ENCODE measurements at places on chromosomes 11 and 22.
A peak's percentile ranks its signal among the peaks of the same experiment; 100 is the strongest.

DNA sequence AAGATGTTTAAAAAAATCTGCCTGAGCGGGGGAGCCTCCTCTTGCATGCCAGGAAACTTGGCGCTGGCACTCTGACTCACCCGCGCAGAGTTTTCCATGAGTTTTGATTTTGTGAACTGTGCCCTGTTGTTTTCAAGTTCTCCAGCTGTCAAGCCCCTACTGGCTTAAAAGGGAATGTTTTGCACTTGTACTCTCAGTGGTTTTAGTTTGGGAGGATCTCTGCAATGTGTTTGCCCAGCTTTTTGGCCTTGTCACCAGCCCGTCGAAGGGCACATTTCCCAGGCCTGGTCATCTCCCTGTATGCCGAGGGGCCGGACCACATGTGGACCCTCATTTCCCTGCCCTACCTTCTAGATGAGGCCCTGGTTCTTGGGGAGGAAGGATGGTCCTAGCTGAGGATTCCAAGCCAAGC is 12.2 kb downstream of the MRGPRF start:
- DNase-seq, result no peak

DNA sequence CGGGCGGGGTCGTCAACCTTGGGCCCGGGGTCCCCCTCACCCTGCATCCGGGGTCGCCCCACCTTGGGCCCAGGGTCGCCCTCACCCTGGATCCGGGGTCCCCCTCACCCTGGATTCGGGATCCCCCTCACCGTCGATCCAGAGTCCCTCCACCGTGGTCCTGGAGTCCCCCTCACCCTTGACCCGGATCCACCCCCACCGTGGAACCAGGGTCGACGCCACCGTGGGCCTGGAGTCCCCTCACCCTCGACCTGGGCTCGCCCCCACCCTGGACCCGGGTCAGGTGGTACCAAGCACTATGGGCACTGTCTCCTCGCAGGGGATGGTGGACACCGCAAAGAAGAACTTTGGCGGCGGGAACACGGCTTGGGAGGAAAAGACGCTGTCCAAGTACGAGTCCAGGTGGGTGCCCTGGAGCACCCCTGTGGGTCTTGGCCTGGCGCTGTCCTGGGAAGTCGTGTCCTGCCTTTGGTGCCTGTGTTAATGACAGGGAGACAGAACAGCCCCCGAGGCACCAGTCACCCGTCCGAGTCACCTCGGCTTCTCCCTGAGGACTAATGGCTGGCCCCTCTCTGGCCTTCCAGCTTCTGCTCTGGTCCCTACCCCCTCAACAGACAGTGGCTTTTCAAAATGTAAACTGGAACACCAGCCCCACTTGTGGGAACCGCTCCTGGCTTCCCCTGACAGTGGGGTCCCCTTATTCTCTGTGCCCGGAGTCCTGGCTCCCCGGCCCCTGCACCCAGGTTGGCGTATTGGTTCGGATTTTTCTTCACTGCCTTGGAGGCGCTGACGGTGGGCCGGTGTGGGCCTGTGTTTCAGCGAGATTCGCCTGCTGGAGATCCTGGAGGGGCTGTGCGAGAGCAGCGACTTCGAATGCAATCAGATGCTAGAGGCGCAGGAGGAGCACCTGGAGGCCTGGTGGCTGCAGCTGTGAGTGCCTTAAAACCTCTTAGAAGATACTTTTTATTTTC is 762 bp downstream of the CRELD2 start:
- DNase-seq, result no peak

- DNase-seq, result no peak
Measured at GRCh38 chr11:86629045-86629706, 43.2 kb downstream of the ME3 start.

GRCh38 chr22:32265882-32266767 is 11.0 kb upstream of the SLC5A4 start:
- peak; percentile 56 for DNase-seq

- DNase-seq, result peak; percentile 84
Measured at GRCh38 chr11:118791111-118791960, at the start of gene DDX6. Gene DDX6, minus strand, starts transcription at chr11:118791164. Its CDS starts 4,913 bp downstream, at chr11:118786251.

DNA sequence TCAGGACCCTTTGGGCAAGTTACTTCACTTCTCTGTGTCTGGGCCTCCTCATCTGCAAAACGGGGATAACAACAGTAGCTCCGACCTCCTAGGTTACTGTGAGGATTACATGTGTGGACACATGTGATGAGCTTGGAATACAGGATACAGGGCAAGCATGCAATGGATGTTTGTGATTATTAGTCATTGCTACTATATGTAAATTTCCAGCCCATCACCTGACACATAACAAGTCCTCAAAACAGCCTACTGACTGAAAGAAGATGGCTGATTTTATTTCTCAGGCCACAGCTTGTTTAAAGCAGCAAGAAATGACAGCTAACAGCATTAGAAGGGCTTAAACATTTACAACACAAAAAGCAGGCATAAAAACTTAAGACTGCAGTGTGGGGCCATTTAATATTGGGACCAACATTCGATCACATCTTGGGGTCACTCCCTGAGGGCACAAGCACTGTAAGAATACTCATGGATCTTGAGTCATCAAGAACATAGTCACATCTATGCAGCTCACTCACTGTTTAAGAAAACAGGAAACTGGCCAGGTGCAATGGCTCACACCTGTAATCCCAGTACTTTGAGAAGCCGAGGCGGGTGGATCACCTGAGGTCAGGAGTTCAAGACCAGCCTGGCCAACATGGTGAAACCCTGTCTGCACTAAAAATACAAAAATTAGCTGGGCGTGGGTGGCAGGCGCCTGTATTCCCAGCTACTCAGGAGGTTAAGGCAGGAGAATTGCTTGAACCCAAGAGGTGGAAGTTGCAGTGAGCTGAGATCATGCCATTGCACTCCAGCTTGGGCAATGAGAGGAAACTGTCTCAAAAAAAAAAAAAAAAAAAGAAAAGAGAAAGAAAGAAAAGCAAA is 49.5 kb downstream of the ABTB2 start:
- no peak for DNase-seq

DNA sequence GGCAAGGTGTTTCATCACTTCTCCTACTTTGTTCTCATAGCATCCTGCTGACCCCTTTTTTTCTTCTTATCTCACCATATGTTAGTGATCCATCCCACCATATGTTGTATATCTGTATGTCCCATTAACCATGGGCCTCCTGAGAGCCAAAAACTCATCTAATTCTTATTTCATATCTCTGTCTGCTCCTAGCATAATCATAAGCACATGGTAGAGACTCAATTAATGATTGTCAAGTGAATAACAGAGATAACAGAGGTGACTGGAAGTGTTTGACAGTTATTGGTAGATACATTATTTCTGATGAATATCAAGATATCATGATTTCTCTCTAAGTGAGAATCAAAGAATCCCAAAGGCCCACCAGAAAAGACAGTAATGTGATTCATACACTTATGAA is 138.1 kb upstream of the MPPED2 start:
- no peak for DNase-seq

DNA sequence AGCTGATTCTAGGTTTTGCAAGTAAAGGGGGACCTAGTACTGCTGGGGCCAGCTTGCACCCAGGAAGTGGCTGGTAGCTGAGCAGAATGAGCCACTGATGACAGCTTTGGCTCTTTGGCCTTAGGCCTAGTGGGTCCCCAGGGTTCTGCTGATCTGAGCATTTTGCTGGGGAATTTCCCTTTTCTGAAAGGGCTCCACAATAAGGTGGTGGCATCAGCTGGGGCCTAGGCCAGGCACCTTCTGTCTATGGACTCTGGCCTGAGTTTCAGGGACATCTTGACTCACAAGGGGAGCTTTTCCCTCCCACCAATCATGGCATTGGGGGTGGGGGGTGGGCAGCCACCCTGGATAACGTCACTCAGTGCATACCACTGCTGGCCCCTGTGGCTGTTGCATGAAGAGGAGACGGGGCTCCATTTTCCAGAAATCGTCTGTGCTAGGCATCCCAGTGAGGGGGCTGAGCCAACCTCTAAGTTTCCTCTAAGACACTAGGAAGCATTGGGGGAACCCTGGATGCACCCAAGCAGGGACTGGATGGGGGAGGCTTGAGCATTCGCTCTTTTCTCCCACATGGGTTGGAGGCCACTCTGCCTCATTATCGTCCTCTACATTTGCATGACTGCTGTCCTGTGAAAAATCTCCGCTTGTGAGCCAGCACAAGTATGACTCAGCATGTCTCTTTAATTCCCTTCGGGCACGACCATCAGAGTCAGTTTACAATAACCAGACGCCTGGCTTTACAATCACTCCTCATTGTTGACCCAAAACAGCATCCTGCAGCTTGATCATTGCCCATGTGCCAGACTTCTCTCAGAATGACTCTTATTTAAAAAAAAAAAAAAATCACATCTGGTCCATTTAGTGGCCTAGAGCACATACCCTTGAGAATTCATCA is 145.0 kb upstream of the THY1 start:
- no peak for DNase-seq

- DNase-seq, result peak; percentile 87
Measured at GRCh38 chr11:46617134-46617971, at the start of the genes ATG13 and HARBI1. Gene ATG13, plus strand, starts transcription at chr11:46617553. Its CDS starts 26,739 bp downstream, at chr11:46644292. Gene HARBI1, minus strand, starts transcription at chr11:46617227. Its CDS starts 990 bp downstream, at chr11:46616237.

DNA sequence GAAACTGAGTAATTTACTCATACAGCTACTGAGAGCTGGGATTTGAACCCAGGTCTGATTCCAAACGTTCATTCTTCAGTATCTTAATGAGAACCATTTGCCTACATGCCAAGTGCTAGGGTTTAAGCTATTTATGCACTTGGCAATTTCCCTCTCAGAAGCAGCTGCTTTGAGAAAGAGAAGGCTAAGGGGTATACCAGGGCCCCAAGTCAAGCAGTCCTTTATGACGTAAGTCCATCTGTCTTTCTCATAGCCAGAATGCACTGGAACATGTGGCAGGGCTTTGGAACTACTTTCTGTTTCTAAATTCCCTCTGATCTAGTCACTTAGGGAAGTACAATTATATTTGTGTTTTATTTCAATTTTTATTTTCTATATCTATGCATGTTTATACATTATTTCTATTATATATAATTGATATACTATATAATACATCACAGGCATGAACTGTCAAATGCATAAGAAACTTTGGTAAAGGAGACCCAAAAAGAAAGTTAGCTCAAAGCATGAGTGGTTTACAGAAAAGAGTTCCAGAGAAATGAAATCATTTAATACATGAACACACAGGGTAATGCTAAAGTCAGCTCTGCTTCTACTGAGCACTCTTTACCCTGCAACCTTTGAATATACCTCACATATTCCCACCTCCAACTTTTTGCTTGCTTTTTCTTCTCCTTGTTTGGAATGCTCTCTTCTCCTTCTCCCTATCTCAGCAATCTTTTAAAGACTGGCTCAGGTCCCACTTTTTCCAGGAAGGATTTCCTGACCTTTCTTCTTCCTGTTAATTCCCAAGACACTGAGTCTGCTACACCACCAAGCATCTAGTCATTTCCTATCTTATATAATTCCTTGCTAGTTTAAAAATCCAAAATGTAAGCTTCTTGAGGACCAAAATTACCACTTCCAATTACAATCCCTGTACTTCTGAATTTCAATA is 80.5 kb upstream of the GDPD4 start:
- DNase-seq, result no peak

DNA sequence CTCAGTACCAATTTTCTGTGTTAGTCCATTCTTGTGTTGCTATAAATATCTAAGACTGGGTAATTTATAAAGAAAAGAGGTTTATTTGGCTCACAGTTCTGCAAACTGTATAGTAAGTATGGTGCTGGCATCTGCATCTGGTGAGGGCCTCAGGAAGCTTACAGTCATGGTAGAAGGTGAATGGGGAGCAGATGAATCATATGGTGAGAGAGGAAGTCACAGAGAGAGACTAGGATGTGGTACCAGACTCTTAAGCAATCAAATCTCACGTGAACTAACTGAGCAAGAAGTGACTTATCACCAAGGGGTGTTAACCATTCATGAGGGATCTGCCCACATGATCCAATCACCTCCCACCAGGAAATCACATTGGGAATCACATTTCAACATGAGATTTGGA is 60.8 kb upstream of the ZBED5 start:
- DNase-seq, result no peak

- DNase-seq, result no peak
Measured at GRCh38 chr22:50531962-50532674, 2.3 kb upstream of the TYMP start.

- DNase-seq, result no peak
Measured at GRCh38 chr11:39724404-39724803, 1735.0 kb downstream of the LRRC4C start.

DNA sequence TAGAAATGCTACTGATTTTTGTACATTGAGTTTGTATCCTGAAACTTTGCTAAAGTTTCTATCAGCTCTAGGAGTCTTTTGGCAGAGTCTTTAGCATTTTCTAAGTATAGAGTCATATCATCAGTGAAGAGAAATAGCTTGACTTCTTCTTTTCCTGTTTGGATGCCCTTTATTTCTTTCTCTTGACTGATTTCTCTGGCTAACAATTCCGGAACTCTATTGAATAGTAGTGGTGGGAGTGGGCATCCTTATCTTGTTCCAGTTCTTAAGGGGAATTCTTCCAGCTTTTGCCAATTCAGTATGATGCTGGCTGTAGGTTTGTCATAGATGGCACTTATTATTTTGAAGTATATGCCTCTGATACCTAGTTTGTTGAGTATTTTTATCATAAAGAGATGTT is 197.7 kb downstream of the AASDHPPT start:
- DNase-seq, result no peak

- DNase-seq, result no peak
Measured at GRCh38 chr11:38968951-38969350, 2370.9 kb upstream of the RAG2 start.

DNA sequence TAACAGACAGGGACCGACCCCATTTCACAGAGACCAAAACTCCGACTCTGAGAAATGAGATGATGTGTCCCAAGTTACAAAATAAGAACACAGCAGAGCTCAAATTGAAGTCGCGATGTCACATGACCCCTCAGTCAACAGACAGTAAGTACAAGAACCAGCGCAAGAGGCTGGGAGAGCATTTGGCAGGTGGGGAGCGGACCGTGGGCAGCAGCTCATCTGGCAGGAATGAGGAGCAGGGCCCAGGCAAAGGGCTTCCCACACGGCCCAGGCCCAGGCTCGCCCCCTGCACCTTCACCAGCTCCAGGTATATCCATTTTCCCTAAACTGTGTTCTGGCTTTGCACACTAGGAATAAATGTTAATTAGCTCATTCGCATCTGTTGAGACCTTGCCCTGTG is 34.3 kb downstream of the SCUBE1 start:
- DNase-seq, result no peak

GRCh38 chr22:29313576-29314466 is 1.7 kb downstream of the RASL10A start:
- no peak for DNase-seq

DNA sequence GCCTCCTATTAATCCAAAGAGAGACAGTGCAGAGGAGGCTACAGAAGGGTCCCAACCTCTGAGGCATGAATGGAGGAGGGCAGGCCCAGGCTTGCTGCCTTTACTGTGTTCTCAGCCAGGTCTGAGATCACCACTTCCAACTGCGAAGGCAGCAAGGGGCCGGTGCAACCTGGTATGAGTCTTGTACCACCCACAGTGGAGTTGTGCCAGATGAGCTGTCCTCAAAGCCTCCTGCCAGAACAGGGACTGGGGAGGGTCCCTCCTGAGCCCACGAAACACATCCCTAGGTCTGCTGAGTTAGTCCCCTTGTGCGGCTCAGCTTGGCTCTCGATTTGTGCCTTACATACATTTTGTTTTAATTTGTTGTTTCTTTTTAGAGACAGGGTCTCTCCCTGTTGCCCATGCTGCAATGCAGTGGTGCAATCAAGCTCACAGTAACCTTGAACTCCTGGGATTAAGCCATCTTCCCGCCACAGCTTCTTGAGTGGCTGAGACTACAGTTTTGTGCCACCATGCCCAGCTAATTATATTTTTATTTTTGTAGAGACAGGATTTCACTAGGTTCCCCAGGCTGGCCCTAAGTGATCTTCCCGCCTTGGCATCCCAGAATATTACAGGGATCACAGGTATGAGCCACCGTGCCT is 9.3 kb downstream of the MIF start:
- no peak for DNase-seq

All from T-cell (primary cell).